CD4-positive, alpha-beta T cell treated with Interleukin-10 for 1 hour (primary cell): ENCODE measurements at places on chromosomes 4 and X.

GRCh38 chr4:102761296-102761701, 531 bp upstream of the MANBA start:
- DNase-seq = no peak

DNA sequence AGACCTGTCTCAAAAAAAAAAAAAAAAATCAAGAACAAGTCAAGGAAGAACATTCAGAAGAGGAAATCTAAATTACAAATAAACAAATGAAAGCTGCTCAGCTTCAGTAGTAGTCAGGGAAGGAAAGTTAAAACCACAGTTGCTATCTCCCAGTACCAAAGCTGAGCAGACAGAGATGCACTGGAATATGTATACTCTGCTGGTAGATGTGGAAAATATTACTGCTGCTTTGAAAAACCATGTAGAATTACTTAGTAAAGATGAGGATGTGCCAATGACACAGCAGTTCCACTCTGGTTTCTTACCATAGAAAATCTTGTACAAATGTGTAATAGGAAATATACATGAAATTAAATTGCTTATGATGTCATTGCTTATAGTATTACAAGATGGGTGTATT, 25.1 kb upstream of the PRKX start:
- no peak for DNase-seq

GRCh38 chrX:41475591-41476241, 28.6 kb downstream of the NYX start:
- no peak for DNase-seq

- DNase-seq = no peak
Measured at GRCh38 chr4:172143605-172144314, 330.6 kb downstream of the GALNTL6 start.

GRCh38 chr4:111717921-111718320, 427.3 kb upstream of the FAM241A start:
- no peak for DNase-seq

- no peak for DNase-seq
Measured at GRCh38 chr4:54085284-54085683, 14.7 kb upstream of the GSX2 start.

DNA sequence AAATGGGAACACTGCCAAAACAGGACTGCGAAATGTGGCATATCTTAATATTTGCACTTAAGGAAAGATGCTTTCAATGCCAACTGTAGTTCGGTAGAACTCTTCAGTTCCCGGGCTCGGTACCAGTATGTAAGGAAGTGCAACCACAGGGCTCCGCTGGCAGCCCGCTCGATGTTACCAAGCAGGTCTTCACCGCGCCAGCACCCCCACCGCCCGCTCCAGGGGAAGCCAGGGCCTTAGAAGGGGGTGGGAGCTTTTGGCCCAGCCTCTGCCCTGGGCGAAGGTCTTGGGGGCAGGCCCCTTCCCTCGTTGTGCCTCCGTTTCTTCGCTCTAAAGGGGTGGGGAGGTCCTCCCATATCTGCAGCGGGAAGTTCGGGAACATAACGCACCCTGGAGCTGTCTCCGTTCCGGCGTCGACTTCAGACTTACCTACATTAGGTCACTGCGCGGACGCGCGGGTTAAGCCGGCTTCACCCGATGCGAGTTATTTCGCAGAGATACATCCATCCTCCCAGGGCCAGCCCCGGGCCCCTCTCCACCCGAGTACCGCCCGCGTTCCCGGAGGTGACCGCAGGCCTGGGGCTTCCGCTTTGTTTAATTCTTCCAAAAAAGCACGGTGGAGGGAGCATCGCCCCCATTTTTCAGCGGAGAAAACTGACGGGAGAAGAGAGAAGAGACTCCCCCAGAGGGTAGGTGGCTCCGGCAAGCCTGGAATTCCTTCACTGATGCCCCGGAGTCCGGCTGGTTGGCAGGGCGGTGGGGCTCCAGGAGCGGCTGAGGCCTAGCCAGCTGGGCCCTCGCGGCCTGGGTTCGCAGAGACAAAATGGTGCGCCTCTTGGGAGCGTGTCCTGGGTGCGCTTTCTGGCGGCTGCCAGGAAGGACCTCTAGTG, 1.0 kb upstream of the HMX1 start:
- DNase-seq = no peak

- no peak for DNase-seq
Measured at GRCh38 chrX:13284570-13284969, 35.3 kb downstream of the ATXN3L start.

DNA sequence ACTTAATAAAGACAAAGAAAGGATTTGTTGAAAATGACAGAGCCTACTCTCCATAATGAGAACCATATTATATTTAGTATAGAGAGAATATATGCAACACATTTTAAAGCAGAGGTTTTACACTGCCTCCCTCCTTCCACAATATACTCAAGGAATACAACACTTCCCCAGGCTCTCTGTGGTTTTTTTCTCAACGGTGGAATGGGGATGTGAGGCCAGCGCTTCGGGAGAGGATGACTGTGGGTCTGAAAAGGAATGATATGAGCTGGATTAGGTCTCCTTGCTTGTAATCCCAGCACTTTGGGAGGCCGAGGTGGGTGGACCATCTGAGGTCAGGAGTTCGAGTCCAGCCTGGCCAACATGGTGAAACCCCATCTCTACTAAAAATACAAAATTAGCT, 348.7 kb upstream of the KLF3 start:
- no peak for DNase-seq

GRCh38 chr4:88411491-88412096, 32.9 kb downstream of the HERC6 start:
- DNase-seq = no peak

- no peak for DNase-seq
Measured at GRCh38 chr4:168771251-168771650, 238.8 kb downstream of the CBR4 start.

GRCh38 chr4:2962614-2963174, 512 bp downstream of the NOP14 start:
- no peak for DNase-seq

DNA sequence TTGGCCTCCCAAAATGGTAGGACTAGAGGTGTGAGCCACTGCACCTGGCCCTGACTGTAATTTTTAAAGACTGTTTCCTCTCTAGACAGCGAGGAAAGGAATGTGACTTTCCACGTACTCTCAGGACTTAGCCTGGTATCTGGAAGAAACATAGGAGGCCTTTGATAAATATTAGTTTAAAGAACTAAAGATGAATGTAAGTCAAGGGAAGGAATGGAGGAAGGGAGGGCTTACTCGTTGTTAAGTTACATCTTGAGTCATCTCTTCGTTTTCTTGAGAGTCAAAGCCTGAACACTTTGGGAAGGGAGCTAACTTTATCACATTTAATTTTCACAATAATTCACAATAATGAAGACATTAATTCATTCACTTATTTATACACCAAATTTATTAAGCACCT, 7.2 kb upstream of the LNX1 start:
- no peak for DNase-seq

- DNase-seq = no peak
Measured at GRCh38 chr4:39518484-39518883, 8.8 kb downstream of the UGDH start.

DNA sequence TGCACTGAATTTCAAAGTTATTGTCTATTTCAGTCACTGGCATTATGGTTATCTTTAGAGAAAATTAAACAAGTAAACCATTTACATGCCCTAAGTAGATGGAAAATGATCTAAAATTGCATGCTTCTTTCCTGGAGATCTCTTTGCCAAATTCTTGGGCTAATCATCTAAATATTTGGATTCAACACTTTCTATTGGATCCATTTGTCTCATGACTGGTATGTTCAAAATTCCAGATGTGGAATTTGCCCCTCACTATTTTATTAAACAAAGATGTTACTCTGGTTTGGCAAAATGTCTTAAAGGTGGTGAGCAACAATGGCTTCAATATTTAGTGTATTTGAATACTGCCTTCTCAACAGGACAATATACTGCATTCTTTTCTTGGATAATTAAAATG, 147.5 kb upstream of the CASK start:
- no peak for DNase-seq

DNA sequence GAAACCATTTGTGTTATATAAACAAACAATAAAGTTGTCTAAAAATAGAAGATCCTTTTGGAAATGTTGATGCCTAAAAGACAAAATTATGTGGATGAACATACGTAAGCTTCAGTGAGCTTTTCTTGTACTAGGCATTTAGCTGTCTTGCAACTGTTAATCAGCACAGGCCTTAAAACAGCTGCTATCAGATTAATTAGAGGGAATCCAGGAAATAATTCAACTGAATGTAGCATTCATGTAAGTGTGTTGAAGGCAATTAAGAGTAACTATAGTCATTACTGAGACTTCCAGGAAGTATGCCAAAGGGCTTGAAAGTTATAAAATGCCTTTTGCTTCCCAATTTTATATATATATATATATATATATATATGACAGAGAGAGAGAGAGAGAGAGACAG, 248.7 kb downstream of the IL1RAPL1 start:
- no peak for DNase-seq

- no peak for DNase-seq
Measured at GRCh38 chr4:185249105-185249504, 39.7 kb downstream of the SNX25 start.

- no peak for DNase-seq
Measured at GRCh38 chr4:48902266-48902665, 4.3 kb downstream of the OCIAD2 start.

DNA sequence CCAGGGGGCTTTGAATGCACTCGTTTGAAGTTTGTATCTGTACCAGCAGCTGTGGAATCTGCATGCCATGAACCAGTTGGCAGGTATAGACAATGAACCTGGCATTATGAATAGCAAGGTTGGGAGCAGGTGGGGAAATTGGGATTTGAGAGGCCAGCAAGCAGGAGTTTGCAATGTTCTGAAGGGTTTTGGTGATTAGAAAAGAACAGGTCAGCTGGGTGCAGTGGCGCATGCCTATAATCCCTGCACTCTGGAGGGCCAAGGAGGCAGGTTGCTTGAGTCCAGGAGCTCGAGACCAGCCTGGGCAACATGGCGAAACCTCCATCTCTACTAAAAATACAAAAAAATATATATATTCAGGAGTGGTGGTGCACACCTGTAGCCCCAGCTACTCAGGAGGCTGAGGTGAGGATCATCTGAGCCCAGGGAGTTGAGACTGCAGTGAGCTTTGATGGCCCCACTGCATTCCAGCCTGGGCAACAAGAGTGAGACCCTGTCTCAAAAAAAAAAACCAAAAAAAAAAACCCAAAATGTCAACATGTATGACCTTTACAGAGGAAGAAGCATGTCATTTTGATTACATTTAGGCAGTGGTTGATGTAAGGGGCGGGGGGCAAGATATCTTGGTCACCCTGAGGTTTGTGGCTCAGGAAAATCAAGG, 63.9 kb downstream of the TSC22D3 start:
- no peak for DNase-seq

DNA sequence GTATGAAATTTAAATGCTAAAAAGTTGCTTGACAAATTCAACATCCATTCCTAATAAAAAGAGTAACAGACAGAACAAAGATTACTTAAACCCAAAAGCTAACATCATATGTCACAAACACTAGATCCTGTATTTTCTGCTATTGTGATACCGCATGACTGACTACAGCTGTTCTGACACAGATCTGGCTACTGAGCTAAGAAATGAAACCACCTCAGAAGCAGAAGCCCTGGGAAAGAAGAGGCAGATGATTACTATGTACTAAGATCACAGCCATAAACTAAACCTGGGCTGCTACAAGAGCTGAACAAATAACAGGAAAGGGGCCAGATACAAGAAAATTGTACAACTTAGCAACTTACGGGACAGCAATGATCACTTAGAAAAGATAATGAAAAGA, 9.4 kb downstream of the LETM1 start:
- no peak for DNase-seq

DNA sequence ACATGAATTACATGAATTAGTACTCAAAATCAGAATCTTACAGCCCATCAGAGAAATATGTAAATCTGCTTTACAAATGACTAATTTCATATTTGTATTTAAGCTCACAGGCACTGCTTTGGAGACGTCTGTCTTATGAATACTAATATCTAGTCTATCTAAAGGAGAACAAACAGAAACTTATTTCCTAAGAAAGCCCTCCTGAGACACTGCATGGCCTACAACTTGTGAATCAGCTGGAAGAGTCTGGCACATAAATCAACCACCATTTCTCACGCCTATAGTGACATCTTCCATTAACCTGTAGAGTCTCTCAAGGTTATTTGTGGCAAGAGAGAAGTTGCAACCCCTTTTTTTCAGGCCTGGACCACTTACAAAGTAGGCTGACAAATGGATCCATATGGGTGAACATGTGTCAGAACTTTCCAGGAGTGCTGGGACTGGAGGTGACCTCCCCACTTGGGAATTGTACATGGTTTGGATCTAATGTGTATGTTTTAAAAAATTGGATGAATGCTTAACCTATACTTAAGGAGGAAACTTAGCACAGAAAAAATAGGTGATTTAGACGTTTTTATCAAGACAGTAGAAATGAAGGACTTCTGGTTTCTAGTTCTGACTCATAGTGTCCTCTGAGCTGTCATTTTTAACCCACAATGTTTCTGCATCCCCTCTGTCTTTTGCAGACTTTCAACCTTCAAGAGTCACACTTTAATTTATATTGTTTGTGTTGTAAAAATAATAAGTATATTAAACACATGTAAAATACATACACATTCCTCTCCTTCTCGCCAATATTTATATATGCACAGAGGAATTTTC, 83.2 kb upstream of the ARHGAP24 start:
- DNase-seq = no peak

GRCh38 chrX:10507876-10508275, 112.5 kb downstream of the MID1 start:
- no peak for DNase-seq

DNA sequence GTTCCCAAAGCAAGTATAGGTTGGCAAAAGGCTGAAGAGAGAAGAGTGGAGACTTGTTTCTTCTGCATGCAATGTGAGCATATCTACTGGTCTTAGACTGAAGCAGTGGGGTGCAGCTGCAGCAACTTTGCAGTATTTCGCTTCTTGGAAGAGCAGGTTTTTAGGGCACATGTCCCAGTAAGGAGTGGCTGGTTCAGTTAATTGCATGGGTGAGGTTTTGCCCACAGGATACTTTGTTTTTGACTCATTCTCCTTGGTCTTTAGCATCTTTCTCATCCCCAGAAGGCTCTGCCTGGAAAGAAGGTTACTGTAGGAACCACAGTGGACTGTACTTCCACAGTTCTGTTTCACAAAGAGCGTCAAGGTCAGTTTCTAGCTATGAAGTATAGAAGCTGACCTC, 68.0 kb upstream of the NR3C2 start:
- no peak for DNase-seq

DNA sequence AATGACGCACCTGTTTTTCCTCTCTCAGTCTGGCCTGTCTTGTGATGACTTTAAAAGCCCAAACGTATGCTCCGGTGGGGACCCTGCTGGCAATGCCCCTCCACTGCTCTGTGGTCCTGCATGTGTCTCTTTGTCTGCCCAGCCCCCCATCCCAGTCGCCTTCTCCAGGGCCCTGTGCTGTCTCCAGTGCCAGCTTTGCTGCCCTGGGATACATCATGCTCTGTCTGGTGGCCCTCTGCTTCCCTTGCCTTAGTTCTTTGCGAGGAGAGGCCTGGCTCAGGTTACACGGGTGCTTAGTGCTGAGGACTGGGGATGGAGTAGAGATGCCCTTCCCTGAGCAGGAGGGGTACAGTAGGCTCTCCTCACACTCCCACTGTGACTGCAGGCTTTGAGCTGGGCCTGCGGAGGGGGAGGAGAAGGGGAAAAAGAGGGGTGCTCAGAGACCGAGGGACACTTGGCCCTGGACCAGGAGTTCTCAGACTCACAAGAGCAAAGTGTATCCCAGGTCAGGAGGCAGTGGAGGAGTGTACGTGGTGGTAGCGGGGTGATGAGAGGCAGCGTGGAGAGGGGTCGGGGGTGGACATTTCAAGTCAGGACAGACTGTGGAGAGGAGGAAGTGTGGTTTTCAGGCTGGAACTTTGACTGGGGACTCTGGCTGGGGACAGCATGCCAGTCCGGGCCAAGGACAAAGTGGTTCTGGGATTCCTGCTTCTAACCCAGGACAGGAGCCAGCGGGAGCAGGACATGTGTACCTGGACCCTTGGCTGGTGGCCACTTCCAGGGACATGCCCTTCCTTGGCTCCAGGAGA, 2.8 kb downstream of the APLN start:
- DNase-seq = no peak
